ENCODE measurements at places on chromosomes 6 and 20. TPM values are rescaled to one million over a fixed set of nuclear protein-coding genes. Genes with fewer than 3 reads are reported as not detected.
A peak's percentile ranks its signal among the peaks of the same experiment; 100 is the strongest.

DNA sequence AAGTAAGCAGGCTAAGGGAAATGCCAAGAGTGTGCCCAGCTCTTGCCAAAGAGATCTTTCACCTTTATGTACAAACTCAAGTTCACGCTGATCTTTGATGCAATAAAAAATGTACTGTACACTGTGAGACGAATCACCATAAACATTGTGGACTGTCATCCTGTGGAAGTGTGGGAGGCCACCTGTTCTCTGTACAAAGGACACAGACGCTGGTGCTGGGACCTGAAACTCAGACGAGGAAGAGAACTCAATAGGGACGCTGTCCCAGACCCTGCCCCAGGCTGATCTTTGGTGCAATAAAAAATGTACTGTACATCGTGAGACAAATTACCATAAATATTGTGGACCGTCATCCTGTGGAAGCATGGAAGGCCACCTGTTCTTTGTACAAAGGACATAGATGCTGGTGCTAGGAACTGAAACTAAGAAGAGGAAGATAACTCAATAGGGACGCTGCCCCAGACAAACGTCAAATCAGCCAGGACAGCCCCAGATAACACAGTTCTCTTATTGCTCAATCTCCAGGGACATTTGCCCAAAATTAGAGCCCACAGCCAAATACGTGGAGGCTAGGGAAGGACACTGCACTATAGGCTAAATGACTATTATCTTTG, 312.7 kb upstream of the SGK1 start:
- peaks cover 25% of the 10 kb centered on the region for H3K4me1 ChIP-seq
- no peaks in the 10 kb centered on the region for H3K27me3 ChIP-seq
- H3K36me3 ChIP-seq = peaks cover 4% of the 10 kb centered on the region
- no peak overlapping the region for H3K4me3 ChIP-seq
- no peak overlapping the region for H3K27ac ChIP-seq

BIRC7 gene
- not detected for total RNA-seq

FAM83C gene
- not detected for total RNA-seq

- no peak overlapping the region for H3K4me3 ChIP-seq
- no peaks in the 10 kb centered on the region for H3K36me3 ChIP-seq
- H3K27me3 ChIP-seq = no peaks in the 10 kb centered on the region
- H3K4me1 ChIP-seq = peaks cover 6% of the 10 kb centered on the region
These were observed 6.6 kb upstream of the RNF8 start for GRCh38 chr6:37347177-37347576.

SLX4IP gene
- 6.0 TPM for total RNA-seq

DNA sequence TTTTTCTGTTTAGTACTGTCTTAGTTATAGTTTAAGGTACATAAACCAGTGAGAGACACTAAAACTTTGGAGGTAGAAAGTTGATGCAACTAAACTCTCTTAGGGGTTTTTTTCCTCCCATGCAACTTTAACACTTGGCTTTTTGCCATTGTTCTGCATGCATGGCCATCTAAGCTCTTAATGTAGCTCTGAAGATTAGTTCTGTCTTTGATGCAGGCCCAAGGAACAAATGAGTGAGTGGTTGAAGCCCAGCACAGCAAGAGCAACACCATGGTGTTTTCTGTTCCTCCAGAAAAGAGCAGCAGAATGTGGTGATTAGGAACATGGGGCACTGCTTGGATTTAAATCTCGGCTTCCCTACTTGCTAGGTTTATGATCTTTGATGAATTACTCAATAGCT, 89.3 kb downstream of the L3MBTL3 start:
- H3K27ac ChIP-seq = no peak overlapping the region
- no peak overlapping the region for H3K4me3 ChIP-seq
- no peak for DNase-seq
- peaks cover 30% of the 10 kb centered on the region for H3K36me3 ChIP-seq

DNA sequence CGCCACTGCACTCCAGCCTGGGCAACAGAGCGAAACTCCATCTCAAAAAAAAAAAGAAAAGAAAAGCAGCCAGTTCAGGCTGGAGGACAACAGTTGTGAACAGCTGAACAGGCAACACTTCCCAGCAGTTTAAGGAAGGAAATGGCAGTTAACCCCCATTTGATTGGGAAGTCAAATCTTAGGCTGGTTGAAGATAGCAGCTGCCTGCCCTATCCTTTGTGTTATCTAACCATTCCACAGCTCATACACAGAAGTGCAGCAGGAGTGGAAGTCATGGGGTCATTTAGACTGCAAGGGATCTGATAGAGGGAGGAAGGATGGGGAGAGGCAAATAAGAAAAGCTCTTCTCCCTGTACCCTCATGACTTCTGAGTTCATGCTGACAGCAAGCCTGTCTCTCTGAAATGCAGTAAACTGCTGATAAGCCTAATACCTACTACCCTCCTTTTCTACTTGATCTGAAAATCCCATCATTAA, 35.3 kb downstream of the KCTD20 start:
- H3K4me1 ChIP-seq = peaks cover 15% of the 10 kb centered on the region
- H3K27ac ChIP-seq = no peak overlapping the region
- H3K27me3 ChIP-seq = no peaks in the 10 kb centered on the region
- H3K36me3 ChIP-seq = peaks cover 32% of the 10 kb centered on the region
- H3K4me3 ChIP-seq = no peak overlapping the region

SPATS1 gene
- not detected for total RNA-seq

DNA sequence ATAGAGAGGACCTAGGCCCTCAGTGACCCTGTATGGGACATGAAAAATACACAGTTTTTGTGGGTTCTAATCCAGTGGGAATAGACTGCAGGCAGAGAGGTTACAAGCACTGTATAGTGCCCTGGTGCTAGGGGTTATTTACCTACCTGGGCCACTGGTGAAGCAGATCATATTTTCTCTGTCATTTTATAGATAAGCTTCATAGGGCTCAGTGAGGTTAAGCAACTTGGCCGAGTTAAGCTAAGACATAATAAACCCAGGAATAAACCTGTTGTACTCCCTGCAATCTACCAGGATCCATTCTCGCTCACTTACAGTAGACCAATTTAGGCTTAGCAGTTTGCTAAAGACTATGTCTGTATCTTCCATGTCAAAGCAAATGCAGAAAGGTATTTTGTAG, 340.6 kb upstream of the KHDRBS2 start:
- no peak overlapping the region for H3K4me3 ChIP-seq
- no peak for DNase-seq
- H3K27ac ChIP-seq = no peak overlapping the region
- no peaks in the 10 kb centered on the region for H3K36me3 ChIP-seq
- no peaks in the 10 kb centered on the region for H3K4me1 ChIP-seq

DNA sequence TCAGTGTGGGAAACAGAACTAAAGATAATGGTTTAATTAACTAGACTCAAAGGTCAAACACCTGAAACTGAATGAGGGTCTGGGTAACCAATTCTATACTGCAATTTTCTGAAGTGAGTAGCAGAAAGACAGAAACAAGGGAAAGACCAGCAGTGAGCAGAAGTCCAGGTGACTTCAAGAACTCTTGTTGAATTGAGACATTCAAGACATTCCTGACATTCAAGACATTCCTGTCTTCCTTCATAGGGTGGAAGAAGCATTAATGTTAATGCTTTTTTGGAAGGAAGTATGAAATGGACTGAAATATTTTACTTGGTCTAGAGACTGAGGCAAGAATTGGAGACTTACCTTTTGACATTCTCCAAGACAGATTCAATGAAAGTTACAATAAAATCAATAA, 529.9 kb upstream of the MMS22L start:
- no peaks in the 10 kb centered on the region for H3K36me3 ChIP-seq
- H3K27me3 ChIP-seq = peaks cover 12% of the 10 kb centered on the region
- no peak for DNase-seq
- H3K4me3 ChIP-seq = no peak overlapping the region

- H3K4me1 ChIP-seq = peaks cover 39% of the 10 kb centered on the region
- peaks cover 18% of the 10 kb centered on the region for H3K36me3 ChIP-seq
- no peak overlapping the region for H3K27ac ChIP-seq
These were observed 636 bp downstream of the RCAN2 start for GRCh38 chr6:46490425-46491200.

- peaks cover 9% of the 10 kb centered on the region for H3K36me3 ChIP-seq
- no peaks in the 10 kb centered on the region for H3K27me3 ChIP-seq
- H3K4me3 ChIP-seq = no peak overlapping the region
- DNase-seq = no peak
These were observed 258.8 kb downstream of the GMPR start for GRCh38 chr6:16496991-16497801.

DNA sequence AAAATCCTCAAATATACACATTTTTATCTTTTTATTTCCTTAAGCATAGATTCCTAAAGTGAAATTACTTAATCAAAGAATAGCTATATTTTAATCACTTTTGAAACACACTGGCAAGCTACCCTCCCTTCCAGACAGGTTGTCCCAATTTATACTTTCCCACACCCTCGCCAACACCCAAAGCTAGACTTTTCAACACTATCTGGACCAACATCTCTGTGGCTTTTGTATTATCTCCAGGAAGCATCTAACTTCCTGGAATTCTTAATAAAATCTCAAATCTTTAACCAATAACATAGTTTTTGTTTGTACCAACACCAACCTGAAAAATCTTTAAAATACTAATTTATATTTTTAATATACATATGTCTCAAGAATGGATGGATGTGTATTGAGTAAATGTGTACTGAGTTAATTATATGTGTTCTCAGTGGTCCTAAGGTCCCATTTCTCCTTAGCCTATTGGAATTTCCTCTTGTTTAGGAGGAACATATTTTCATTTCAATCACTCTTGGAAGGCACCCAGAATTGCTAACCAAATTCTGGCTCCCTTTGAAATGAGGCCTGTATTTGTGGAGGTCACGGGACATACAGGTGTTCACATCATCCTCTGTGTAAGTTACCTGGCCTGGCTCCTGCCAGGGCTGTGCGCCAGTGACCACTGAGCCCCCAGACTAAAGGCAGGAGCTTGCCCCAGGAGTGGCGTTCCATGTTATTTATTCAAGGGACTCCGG, 17.4 kb upstream of the GFOD1 start:
- H3K36me3 ChIP-seq = no peaks in the 10 kb centered on the region
- no peak overlapping the region for H3K4me3 ChIP-seq
- H3K27ac ChIP-seq = no peak overlapping the region
- peaks cover 7% of the 10 kb centered on the region for H3K27me3 ChIP-seq
- H3K4me1 ChIP-seq = peaks cover 17% of the 10 kb centered on the region
- DNase-seq = peak; percentile 40

GRCh38 chr6:126083875-126084274, 97.5 kb downstream of the TRMT11 start:
- H3K4me1 ChIP-seq = no peaks in the 10 kb centered on the region
- DNase-seq = no peak
- no peak overlapping the region for H3K4me3 ChIP-seq
- H3K27ac ChIP-seq = no peak overlapping the region

ADGB gene
- not detected for total RNA-seq

DYNLT2 gene
- 3.0 TPM for total RNA-seq

DNA sequence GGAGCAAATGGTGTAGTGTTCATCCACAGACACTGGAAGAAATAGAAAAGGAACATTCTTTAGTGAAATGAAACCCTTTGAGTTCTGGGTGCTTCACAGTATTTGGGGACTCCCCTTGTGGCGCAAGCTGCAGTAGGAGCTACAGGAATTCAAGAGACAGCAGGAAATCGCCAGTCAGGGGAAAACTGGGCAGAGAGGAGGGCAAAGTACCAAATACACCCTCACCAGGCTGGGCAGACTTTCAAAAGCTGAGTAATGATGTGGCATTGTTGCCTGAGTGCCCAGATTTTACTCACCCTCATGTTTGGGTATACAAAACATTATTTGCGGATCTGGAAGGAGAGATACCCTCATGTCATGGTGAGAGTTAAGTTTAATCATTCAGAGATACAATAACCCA, 97.9 kb downstream of the SOD2 start:
- H3K4me1 ChIP-seq = peaks cover 21% of the 10 kb centered on the region
- no peaks in the 10 kb centered on the region for H3K36me3 ChIP-seq
- DNase-seq = no peak
- peak overlapping the region; percentile 82 for H3K27ac ChIP-seq

DNA sequence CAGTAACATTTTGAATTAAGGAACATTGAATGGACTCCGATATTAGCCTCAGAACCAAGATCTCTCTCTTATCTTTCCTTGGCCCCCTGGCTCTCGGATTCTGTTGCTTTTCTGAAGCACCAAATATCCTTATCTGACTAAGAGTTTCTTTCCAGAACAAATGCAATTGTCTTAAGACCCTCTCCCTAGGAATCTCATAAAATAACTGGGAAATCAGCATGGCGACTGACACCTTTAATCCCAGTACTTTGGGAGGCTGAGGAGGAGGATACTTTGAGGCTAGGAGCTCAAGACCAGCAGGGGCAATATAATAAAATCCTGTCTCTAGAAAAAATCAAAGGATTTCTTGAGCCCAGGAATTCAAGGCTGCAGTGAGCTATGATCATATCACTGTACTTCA, 984.5 kb downstream of the HACE1 start:
- H3K4me3 ChIP-seq = no peak overlapping the region
- DNase-seq = no peak
- H3K27ac ChIP-seq = no peak overlapping the region
- H3K4me1 ChIP-seq = no peaks in the 10 kb centered on the region
- H3K27me3 ChIP-seq = peaks cover 3% of the 10 kb centered on the region

DNA sequence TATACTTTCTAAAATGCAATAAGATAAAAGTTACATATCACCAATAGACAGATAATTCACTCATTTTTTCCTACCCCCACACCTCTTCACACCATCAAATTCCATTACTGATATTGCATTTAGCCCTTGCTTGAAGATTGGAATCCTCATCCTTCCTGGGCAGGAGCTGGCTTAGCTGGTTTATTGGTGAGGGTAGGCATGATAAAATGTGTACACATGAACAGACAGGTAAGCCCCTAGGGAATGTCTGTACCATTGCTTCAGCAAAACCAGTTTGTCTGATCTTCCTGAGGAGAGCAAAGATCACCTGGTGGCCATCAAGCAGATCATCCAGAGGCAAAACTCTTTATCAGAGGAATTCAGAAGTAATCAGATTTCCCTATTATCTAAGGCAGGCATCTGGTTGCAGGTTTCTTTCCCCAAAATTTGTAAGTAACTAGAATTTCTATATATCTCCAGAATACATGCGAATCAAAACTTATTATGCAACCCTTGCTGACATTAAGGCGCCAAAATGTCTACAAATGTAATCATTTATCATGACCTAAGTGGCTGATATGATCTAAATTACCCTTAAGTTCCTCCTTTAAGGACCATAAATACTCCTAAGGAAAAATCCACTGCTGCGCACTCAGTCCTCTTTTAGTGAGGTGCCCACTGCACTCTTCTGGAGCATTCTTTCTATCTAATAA, 6.6 kb upstream of the FABP7 start:
- H3K4me3 ChIP-seq = no peak overlapping the region
- no peak overlapping the region for H3K27ac ChIP-seq
- H3K36me3 ChIP-seq = no peaks in the 10 kb centered on the region
- DNase-seq = no peak
- H3K4me1 ChIP-seq = no peaks in the 10 kb centered on the region

GRCh38 chr20:57008217-57008616, 258.2 kb downstream of the BMP7 start:
- H3K4me1 ChIP-seq = peaks cover 64% of the 10 kb centered on the region
- no peak overlapping the region for H3K4me3 ChIP-seq
- no peaks in the 10 kb centered on the region for H3K27me3 ChIP-seq
- peak overlapping the region; percentile 68 for H3K27ac ChIP-seq

GRCh38 chr6:69026243-69026642, 391.2 kb downstream of the ADGRB3 start:
- H3K4me3 ChIP-seq = no peak overlapping the region
- H3K4me1 ChIP-seq = peaks cover 9% of the 10 kb centered on the region
- no peaks in the 10 kb centered on the region for H3K27me3 ChIP-seq
- no peaks in the 10 kb centered on the region for H3K36me3 ChIP-seq
- no peak overlapping the region for H3K27ac ChIP-seq
- no peak for DNase-seq

PRSS35 gene
- total RNA-seq = 24.5 TPM

MAN1A1 gene
- total RNA-seq = 7.0 TPM

Measured in osteocyte (in vitro differentiated cells).